Hypothalamus (tissue), 51 donors: ENCODE measurements at places on chromosomes 11 and 22.

- DNase-seq: no peak
These were observed 33.4 kb downstream of the MAML2 start for GRCh38 chr11:96309643-96310017.

DNA sequence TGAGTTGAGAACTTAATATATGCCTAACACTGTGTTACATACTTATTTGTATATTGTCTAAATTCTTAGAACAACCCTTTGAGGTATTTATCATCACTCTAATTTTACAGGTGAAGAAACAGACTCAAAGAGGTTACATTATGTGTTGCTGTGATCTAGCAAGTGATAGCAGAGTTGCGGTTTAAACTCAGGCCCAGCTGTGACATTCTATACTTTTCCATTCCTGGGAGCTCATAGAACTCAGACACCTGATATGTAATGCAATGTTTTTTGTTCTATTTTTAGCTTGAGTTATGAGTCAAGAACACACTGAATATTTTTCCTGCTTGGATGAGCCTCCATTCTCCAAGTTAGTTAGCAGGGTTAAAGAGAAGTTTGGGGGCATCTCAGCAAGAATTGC is 449.7 kb upstream of the DDI1 start:
- no peak for DNase-seq

GRCh38 chr11:130034236-130034635 is 31.6 kb upstream of the PRDM10 start:
- no peak for DNase-seq

DNA sequence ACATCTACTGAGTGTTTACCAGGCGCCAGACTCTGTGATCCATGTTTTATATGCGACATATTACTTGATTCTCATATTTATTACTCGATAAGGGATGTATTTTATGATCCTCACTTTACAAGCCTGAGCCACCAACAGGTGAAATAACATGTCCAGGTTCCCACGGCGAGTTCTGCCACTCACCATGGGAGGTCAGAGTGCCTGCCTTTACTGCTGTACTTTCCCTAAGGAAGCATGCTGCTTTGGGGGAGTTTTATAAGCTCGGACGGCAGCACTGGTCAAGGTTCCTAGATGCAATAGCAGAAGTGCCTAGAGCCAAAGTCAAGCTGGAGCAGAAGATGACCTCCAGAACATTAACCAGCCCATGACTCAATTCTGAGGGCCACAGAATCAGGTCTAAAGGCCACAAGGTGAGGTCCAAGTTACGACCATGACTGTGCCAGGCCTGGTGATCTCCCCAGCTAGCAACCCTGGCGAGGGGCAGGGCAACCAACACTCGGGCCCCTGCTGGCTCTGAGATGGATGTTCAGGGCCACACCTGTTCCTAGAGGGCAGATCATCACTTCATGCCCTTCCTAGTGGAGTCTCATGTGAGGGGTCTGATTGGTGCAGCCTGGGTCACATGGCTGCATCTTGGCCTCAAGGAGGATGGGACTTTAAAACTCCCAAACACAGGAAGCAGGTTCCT is 14.2 kb downstream of the IFT27 start:
- DNase-seq: no peak

DNA sequence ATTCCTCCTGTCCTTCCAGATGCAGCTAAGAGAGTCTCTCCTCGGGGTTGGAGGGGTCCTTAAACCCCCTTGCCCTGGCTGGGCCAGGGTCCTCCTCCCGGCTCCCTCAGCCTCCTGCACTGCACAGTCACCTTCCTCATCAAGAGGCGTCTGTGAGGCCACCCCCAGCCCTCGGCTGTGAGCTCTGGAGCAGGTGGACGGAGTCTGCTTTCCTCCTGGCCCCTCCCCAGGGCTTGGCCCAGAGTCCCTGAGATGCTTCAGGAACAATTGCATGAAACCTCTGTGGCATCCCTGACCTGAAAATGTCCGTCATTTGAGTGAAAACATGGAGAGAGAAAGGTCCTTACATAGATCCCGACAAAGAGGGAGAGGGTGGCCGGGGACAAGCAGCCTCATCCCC is 6.7 kb upstream of the FGF3 start:
- no peak for DNase-seq

- no peak for DNase-seq
These were observed 24.7 kb downstream of the GRAMD1B start for GRCh38 chr11:123454796-123455195.
